Placental pericyte (primary cell): ENCODE measurements at places on chromosomes 5 and 9. TPM values are rescaled to one million over a fixed set of nuclear protein-coding genes. Genes with fewer than 3 reads are reported as not detected.

Gene CCNI2
- not detected in 2 replicates for total RNA-seq

Gene CFAP90
- total RNA-seq: 0.22 TPM in 1 of 2 replicates, not detected in the other

Gene CNTLN
- total RNA-seq: 9.8 and 11.2 TPM in 2 replicates

Gene LPCAT1
- total RNA-seq: 20.8 and 49.1 TPM in 2 replicates

Gene SHOC1
- total RNA-seq: under 0.01 and 0.14 TPM in 2 replicates

Gene SETD9
- 8.1 and 10.5 TPM in 2 replicates for total RNA-seq

Gene TMOD1
- 0.43 TPM in 1 of 2 replicates, not detected in the other for total RNA-seq

Gene CACFD1
- total RNA-seq: 6.4 and 13.8 TPM in 2 replicates

Gene FSD1L
- 4.8 and 9.7 TPM in 2 replicates for total RNA-seq

Gene FOXD4L6
- total RNA-seq: under 0.01 TPM in 1 of 2 replicates, not detected in the other

Gene PAPPA
- total RNA-seq: 357 and 427 TPM in 2 replicates

Gene TESK1
- 14.9 and 21.2 TPM in 2 replicates for total RNA-seq

Gene PCDHA11
- total RNA-seq: 0.57 TPM in 1 of 2 replicates, not detected in the other

Gene LCP2
- under 0.01 TPM in 1 of 2 replicates, not detected in the other for total RNA-seq

Gene STKLD1
- under 0.01 and 0.14 TPM in 2 replicates for total RNA-seq

Gene LCN15
- total RNA-seq: not detected in 2 replicates

Gene FBXL17
- total RNA-seq: 8.3 and 19.0 TPM in 2 replicates

Gene AGXT2
- total RNA-seq: not detected in 2 replicates

Gene EPB41L4B
- 0.14 and 0.44 TPM in 2 replicates for total RNA-seq

Gene SPINK7
- total RNA-seq: not detected in 2 replicates

Gene SLCO6A1
- under 0.01 and 0.14 TPM in 2 replicates for total RNA-seq

Gene SLC34A1
- total RNA-seq: not detected in 2 replicates

Gene EFCAB9
- total RNA-seq: not detected in 2 replicates

Gene PCDHA10
- under 0.01 and 0.14 TPM in 2 replicates for total RNA-seq

Gene RNF180
- 1.0 and 1.3 TPM in 2 replicates for total RNA-seq

Gene FBN2
- total RNA-seq: 154 and 431 TPM in 2 replicates

Gene ARHGEF37
- 0.44 and 1.0 TPM in 2 replicates for total RNA-seq

Gene GMCL2
- total RNA-seq: not detected in 2 replicates

Gene FAM169A
- total RNA-seq: under 0.01 and 0.57 TPM in 2 replicates

Gene IQGAP2
- 1.4 and 48.1 TPM in 2 replicates for total RNA-seq

Gene ZNG1C
- 14.7 and 20.2 TPM in 2 replicates for total RNA-seq

Gene SLC25A2
- 0.44 and 2.0 TPM in 2 replicates for total RNA-seq

Gene TMEFF1
- 0.88 and 1.6 TPM in 2 replicates for total RNA-seq

Gene CDO1
- 1.3 and 6.0 TPM in 2 replicates for total RNA-seq

Gene POLR3G
- 1.1 and 5.0 TPM in 2 replicates for total RNA-seq

Gene FGD3
- total RNA-seq: not detected in 2 replicates

Gene SRD5A1
- total RNA-seq: 13.1 and 26.8 TPM in 2 replicates
